T-helper 9 cell (primary cell): ENCODE measurements at places on chromosomes 1 and 21.

DNA sequence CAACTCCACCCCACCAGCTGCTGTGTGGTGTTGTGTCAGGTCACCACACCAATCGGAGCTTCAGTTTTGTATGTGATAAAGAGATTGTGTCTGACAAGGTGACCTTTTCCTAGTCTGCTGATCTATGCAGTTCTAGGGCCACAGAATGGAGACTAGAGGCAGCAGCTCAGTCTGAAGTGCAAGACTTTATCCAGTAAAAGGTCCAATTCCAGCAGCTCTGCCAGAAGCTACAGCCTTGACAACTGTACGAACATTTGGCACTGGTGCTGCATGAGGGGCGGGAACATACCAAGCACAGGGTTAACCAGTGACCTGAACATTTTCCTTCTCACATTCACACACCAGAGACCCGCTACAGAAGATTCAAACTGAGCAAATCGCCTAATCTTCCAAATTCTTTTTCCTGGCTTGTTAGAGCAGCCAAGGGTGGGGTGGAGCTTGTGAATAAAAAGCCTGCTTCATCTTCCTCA lies 9.3 kb downstream of the FMO1 start:
- DNase-seq: no peak

GRCh38 chr21:31348188-31348587 lies 4.1 kb upstream of the TIAM1 start:
- DNase-seq: no peak

DNA sequence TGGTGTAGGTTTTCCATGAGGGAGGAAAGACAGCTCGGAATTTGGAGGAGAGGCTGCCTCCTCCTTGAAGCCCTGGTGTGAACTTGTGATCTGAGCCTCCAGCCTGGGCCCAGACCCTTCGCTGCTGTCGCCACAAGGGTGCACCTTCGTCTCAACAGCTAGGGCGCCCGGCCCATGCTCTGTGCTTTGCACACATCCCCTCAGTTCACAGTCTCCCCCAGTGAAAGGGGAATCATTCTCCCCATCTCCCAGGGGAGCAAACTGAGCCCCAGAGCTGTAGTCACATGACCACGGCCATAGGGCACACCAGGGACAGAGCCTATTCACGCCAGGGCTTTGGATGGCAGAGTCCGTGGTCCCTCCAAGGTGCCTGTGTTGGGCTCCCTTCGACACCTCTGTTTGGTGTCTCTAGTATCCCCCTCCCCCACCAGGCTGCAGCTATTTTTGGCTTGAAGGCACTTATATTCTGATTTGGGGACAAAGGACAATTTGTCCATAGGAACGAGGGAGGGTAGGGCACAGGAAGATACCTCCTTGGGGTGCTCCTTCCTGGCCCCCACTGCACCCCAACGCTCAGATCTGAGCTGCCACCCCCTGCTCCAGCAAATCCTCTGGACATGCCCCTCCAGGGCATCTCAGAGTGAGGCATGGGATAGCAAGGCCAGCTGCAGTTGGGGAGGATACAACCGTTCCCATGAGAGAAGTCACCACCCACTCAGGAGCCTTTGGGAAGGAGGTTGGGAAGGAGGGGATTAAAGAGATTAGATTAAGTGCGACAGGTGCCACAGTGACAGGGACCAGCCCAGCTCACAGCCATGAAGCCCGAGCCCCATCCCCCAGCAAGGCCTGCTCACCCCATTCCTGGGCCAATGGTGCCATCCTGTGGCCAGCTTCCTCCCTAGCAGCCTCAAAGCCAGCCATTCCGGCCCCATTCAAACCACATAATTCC lies 15.7 kb downstream of the MATN1 start:
- DNase-seq: peak; percentile 47

- no peak for DNase-seq
Measured at GRCh38 chr1:245859493-245860114, 647.5 kb downstream of the SMYD3 start.

DNA sequence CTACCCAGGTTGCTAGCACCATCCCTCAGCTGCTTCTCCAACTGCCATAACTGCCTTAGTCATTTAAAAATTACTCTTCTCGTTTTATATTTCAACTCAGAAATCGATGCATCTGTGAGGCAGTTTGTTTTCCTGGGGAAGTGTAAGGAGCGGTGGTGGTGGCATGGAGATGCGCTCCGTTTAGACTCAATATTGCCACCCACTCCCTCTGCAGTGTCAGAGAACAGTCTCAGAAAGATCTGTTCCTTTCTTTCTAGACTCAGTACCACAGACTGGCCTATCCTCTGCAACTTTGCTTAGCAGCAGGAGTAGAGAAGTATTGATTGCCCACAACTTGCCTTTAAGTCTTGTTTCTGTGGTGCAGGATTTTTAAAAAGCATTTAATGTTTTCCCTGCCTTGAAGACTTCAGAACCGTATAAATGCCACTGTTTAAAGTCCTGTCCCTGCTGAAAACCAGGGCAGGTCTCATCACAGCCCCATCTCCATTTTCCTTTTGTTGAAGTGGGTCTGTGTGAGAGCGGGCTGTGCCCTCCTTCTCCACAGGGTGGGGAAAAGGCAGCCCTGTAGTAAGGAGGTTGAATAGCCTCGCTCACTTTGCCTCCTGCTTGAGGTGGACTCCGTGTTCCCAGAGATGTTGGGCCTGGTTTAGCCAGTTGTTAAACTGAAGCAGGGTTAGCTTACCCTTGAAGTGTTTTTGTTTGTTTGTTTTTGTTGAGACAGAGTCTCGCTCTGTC lies 105.2 kb downstream of the NFIA start:
- DNase-seq: no peak

DNA sequence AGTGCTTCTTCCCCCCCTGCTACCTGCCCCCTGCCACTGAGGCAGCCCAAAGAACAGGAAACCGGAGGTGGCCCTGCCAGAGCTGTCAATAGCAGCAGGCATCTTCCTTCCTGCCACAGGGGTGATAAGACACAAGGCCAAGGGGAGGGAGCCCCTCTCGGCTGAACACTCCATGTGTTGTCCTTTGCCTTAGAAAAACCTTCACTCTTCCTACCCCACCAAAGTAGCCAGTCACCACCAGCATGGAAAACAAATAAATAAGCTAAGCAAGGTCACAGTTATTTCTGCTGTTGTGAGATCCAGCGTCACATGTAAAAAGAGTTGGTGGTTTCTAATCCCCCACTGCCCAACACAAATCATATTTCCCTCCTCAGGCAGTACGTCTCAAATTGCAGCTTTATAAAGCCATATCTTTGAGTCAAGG lies 104.8 kb upstream of the DPT start:
- no peak for DNase-seq

GRCh38 chr1:79380078-79380477 lies 373.5 kb upstream of the ADGRL4 start:
- DNase-seq: no peak

GRCh38 chr1:247574664-247575063 lies 13.5 kb upstream of the OR2G2 start:
- no peak for DNase-seq

DNA sequence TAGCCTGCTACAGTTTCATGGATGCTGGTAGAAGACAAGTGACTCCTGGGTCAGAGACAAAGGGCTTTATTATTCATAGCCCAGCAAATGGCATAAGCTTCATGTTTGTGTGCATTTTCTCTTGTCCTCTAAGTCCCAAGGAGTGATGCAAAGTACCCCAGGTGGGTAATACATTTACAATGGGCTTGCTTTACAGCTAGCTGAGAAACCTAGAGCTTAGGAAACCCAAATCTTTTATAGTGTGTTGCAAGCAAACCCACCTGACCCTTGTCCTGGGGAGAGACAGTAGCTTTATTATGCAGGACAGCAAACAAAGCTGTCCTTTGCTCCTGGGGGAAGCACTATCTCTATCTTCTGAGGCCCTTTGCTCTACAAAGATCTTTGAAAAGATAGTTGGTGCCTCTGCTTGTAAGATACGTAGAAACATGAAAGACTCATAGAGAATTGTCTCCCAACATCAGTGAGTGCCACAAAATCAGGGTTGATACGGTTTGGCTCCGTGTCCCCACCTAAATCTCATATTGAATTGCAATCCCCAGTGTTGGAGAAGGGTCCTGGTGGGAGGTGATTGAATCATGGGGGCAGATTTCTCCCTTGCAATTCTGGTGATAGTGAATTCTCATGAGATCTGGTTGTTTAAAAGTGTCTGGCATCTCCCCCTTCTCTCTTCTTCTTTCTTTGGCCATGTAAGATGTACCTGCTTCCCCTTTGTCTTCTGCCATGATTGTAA lies 315.8 kb upstream of the USP24 start:
- no peak for DNase-seq

- no peak for DNase-seq
Measured at GRCh38 chr1:161954466-161954865, 69.2 kb downstream of the OLFML2B start.

- DNase-seq: no peak
Measured at GRCh38 chr1:14678011-14678638, 79.6 kb downstream of the KAZN start.

GRCh38 chr1:233406339-233406960 lies 78.9 kb downstream of the MAP3K21 start:
- no peak for DNase-seq

DNA sequence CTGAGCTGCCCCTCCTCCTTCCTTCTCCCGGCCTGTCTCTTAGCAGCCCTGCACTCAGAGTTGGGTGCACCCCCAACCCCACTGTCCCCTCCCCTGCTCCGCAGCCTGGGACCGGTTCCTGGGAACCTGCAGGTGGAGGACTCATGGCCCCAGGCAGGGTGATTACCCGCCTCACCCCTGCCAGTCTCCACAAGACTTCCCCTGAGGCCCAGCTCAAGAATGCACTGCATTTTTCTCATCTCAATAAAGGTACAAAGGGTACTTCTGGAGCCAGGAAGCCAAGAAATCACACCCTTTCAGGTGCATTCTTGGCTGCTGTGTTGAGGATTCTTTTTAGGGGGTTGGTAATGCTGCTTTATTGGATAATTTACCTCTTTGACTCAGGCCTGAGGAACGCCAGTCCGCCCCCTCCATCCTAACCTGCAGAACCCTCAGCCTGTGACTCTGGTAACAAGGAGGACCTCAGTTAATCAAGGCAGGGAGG lies 126.3 kb upstream of the TMPRSS2 start:
- DNase-seq: no peak

- DNase-seq: no peak
Measured at GRCh38 chr1:208272713-208273112, 28.5 kb upstream of the PLXNA2 start.

DNA sequence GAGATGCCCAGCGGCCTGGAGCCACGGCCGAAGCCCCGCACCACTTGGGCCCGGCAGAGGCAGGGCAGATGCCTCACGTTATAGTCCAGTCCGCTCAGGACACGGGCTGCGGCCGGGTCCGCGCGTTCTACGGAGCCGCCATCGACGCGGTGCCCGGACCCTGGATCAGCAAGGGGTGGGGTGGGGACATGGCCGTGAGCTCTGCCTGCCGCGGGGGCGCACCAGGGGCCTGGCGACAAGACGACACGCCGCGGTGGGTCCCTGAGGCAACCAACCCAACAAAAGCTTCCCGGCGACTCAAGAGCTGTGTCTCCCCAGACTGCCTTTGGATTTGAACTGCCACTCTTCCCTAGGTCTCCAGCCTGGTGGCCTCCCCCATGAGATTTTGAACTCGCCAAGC lies 211.4 kb upstream of the GREM2 start:
- DNase-seq: no peak

DNA sequence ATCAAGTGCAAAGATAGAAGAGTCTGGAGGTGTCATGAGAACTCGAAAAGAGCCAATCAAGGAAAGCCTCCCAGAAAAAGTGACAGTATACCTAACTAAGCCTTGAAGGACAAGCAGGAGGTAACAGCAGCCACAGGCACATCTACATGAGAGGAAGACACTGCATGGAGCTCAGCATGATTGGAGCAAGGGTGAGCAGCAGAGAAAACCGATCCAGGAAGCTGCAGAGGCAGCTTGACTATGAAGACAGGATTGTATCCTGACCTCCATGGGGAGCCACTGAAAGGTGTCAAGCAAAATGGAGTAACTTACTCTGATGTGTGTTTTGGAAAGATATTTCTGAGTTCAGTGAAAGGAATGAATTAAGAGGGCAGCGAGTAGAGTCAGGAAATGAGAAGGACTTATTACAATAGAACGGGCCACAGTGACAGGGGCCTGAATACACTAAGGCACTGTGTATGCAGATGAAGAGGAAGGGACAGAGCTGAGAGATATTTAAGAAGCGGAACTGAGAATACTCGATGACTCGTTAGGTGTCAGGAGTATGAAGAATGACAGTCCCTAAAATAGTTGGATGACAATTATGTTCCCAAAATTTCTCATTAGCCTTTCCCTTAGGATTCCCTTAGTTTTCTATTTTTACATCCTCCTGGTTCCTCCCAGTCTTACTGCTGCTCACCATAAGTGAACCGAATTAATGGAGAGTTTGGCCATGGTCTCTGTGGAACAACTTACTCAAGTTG lies 139.3 kb upstream of the NFIA start:
- DNase-seq: no peak

GRCh38 chr1:35876988-35877387 lies 6.0 kb upstream of the AGO1 start:
- DNase-seq: no peak

GRCh38 chr1:232177438-232177837 lies 452.5 kb downstream of the SIPA1L2 start:
- no peak for DNase-seq

- DNase-seq: no peak
Measured at GRCh38 chr1:34918386-34918976, 11.0 kb downstream of the DLGAP3 start.

DNA sequence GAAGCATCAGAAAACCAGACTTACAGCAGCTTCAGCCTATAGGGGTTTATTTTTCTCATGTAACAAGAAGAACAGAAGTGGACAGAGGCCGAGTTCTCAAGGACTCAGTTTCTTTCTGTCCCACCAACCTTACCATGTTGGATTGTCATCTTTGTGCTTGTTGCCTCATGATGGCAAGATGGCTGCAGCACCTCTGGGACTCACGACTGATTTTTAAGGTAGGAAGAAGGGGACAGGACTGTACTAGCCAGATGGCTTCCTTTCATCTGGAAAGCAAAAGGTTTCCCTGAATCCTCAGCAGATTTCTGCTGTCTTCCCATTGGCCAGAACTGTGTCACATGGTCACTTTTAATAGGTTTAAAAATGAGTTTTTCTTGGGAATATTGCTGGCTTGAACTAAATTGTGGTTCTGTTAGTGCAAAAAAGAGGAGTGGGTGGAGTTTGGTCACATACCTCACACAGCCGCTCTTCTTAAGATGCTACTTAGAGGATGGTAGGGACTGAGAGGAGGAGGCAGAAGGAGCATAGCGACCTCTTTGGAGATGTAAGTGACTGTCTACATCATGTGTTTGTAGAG lies 48.1 kb upstream of the ENAH start:
- DNase-seq: no peak

- no peak for DNase-seq
Measured at GRCh38 chr1:22319608-22320007, 132.0 kb upstream of the ZBTB40 start.

- no peak for DNase-seq
Measured at GRCh38 chr1:75720820-75721219, 3.7 kb upstream of the ACADM start.

DNA sequence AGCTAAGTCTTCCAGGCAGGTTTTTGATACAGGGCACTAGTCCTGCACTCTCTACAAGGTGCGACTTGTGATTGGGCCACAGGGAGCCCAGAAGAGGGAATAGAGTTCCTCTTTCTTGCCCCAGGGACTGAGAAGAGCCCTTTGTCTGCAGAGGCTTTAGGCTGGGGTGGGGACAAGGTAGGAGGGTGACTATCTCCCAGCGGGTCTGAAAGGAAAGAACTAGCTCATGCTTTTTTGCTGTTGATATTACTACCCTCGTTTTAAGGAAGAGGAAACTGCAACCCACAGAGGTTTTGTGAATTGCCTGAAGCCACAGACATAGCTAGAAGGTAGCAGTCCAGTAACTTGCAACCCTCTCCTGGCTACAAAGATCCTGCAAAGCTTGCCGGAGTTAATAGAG lies 615.2 kb downstream of the MATN1 start:
- no peak for DNase-seq

- no peak for DNase-seq
Measured at GRCh38 chr1:98706173-98706843, 44.8 kb downstream of the SNX7 start.

GRCh38 chr1:183164340-183164739 lies 21.7 kb upstream of the LAMC2 start:
- DNase-seq: no peak
